ENCODE measurements at places on chromosomes 12 and 14.

DNA sequence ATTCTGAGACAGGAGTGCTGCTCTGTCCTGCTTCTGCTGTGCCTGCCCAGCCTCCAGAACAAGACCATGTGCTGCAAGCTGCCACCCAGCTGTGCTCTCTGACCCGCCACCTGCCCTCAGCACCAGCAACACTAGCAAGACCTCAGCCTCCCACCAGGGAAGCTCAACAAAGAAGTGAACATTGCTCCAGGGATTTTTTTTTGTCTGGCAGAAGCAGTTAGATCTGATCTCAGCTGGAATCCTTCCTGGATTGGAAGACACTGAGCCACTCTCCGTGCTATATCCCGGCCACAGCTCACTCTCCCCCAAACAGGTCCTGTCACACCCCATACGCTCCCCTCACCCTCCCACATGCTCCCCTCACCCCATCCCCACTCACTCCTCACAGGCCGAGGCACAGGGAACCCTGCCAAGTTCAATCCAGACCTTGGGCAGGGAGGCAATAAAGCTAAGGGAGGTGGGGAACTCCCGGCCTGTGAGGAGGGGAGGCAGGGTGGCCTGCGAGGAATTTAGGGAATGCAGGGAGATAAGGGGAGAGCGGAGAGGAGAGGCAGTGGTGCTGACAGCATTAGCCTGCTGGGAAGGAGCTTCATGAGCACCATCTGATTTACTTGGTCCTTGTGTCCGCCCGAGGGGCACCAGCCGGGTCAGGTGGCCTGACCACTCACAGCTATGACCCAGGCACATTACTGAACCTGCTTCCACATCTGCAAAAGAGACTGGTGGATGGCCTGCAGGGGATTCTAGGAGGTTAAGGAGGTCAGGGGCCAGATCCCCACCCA is 29.7 kb downstream of the CCDC85C start:
- no peaks in the 10 kb centered on the region for H3K27me3 ChIP-seq
- no peak overlapping the region for H3K4me3 ChIP-seq
- DNase-seq, result no peak
- H3K4me1 ChIP-seq, result peaks cover 61% of the 10 kb centered on the region
- peak overlapping the region; percentile 63 for H3K27ac ChIP-seq

GRCh38 chr12:76341436-76342030 is 6.7 kb downstream of the BBS10 start:
- peaks cover 11% of the 10 kb centered on the region for H3K4me1 ChIP-seq
- H3K27ac ChIP-seq, result no peak overlapping the region

- peak overlapping the region; percentile 96 for H3K27ac ChIP-seq
- H3K4me1 ChIP-seq, result peaks cover 74% of the 10 kb centered on the region
- H3K27me3 ChIP-seq, result no peaks in the 10 kb centered on the region
- H3K4me3 ChIP-seq, result peak overlapping the region; percentile 2
- DNase-seq, result peak; percentile 95
- H3K36me3 ChIP-seq, result no peaks in the 10 kb centered on the region
Observed at GRCh38 chr14:95519699-95520098, 3.2 kb upstream of the SYNE3 start.

- no peaks in the 10 kb centered on the region for H3K27me3 ChIP-seq
- no peak for DNase-seq
- no peaks in the 10 kb centered on the region for H3K36me3 ChIP-seq
- H3K27ac ChIP-seq, result no peak overlapping the region
Observed at GRCh38 chr14:90645842-90646443, 170.3 kb downstream of the TTC7B start.

GRCh38 chr14:91996948-91997371 is 42.9 kb downstream of the TRIP11 start:
- peaks cover 3% of the 10 kb centered on the region for H3K4me1 ChIP-seq
- H3K36me3 ChIP-seq, result peaks cover 39% of the 10 kb centered on the region
- H3K4me3 ChIP-seq, result no peak overlapping the region

- no peak overlapping the region for H3K4me3 ChIP-seq
- DNase-seq, result no peak
- H3K27ac ChIP-seq, result no peak overlapping the region
- H3K27me3 ChIP-seq, result no peaks in the 10 kb centered on the region
- no peaks in the 10 kb centered on the region for H3K4me1 ChIP-seq
- H3K36me3 ChIP-seq, result no peaks in the 10 kb centered on the region
Observed at GRCh38 chr12:77609016-77609415, 221.7 kb upstream of the NAV3 start.

DNA sequence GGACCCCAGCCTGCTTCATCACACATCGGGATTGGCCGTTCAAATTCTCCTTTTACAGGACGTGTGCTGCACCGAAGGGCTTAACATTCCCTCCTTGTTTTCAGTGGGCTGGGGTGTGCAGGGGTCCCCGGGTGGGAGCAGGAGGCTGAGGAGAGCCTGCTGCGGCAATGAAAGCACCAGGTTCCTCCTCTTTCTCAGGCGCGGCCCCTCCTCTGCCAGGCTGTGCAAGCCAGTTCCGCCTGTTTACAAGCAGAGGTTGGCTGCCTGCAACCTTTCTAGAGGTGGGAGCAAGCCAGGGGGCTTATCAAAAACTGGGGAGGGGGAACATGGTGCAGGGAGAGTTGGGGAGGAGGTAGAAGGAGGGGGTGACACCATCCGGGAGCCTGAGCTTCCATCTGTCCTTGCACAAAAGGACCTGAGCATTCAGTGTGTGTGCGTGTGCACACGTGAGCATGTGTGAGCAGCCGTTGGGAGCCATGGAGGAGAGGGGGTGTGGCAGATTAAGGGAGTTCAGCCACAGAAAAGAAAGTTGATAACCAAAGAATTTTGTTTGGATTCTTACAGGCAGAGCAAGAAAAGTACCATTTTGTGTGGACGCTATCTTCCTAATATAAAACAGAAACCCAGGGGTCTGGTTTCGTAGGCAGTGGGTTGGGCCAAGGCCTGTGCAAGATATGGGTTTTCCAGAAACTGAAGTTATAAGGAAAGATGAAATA is 108.8 kb upstream of the RFLNA start:
- H3K4me1 ChIP-seq, result no peaks in the 10 kb centered on the region
- no peaks in the 10 kb centered on the region for H3K27me3 ChIP-seq
- no peak overlapping the region for H3K27ac ChIP-seq
- H3K36me3 ChIP-seq, result no peaks in the 10 kb centered on the region

GRCh38 chr14:106308839-106309389 is 782.5 kb downstream of the TMEM121 start:
- no peak for DNase-seq
- H3K4me3 ChIP-seq, result no peak overlapping the region
- H3K27me3 ChIP-seq, result peaks cover 10% of the 10 kb centered on the region
- no peaks in the 10 kb centered on the region for H3K4me1 ChIP-seq

DNA sequence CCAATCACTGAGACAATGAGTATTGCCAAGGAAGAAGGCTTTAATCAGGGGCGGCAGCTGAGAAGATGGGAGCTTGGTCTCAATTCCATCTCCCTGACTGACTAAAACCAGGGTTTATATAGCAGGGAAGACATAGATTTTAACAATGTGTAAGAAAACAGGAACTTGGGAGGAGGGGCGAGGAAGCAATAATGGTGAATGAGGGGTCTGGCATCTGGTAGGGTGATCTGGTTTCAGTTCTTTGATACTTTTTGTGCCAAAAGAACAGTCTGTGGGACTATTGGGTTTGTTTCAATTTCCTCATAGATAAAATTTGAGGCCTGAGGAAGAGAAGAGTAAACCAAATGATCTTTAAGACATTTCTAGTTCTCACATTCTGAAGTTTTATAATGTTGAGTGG is 49.2 kb downstream of the FUT8 start:
- H3K4me3 ChIP-seq, result no peak overlapping the region
- no peaks in the 10 kb centered on the region for H3K27me3 ChIP-seq
- no peak overlapping the region for H3K27ac ChIP-seq
- DNase-seq, result no peak
- peaks cover 7% of the 10 kb centered on the region for H3K4me1 ChIP-seq

GRCh38 chr12:78120866-78121560 is 290.3 kb downstream of the NAV3 start:
- no peaks in the 10 kb centered on the region for H3K36me3 ChIP-seq
- H3K4me1 ChIP-seq, result peaks cover 13% of the 10 kb centered on the region
- H3K27ac ChIP-seq, result no peak overlapping the region
- no peaks in the 10 kb centered on the region for H3K27me3 ChIP-seq
- DNase-seq, result no peak

GRCh38 chr12:91877022-91877421 is 268.6 kb downstream of the BTG1 start:
- H3K27ac ChIP-seq, result no peak overlapping the region
- no peaks in the 10 kb centered on the region for H3K4me1 ChIP-seq

DNA sequence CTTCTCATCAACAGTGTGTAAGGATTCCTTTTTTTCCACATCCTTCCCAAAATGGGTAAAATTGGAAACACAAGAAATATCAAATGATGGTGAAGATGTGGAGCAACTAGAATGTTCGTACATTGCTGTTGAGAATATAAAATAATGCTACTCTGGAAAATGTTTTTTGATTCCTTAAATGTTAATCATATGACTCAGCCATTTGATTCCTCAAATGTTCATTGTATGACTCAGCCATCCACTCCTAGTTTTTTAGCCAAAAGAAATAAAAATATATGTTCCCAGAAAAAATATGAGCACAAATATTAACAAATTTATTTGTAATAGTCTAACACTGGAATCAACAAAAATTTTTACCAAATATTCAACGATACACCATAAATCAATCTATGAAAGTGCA is 1108.6 kb downstream of the LRFN5 start:
- no peaks in the 10 kb centered on the region for H3K27me3 ChIP-seq
- no peak overlapping the region for H3K4me3 ChIP-seq
- H3K4me1 ChIP-seq, result no peaks in the 10 kb centered on the region

DNA sequence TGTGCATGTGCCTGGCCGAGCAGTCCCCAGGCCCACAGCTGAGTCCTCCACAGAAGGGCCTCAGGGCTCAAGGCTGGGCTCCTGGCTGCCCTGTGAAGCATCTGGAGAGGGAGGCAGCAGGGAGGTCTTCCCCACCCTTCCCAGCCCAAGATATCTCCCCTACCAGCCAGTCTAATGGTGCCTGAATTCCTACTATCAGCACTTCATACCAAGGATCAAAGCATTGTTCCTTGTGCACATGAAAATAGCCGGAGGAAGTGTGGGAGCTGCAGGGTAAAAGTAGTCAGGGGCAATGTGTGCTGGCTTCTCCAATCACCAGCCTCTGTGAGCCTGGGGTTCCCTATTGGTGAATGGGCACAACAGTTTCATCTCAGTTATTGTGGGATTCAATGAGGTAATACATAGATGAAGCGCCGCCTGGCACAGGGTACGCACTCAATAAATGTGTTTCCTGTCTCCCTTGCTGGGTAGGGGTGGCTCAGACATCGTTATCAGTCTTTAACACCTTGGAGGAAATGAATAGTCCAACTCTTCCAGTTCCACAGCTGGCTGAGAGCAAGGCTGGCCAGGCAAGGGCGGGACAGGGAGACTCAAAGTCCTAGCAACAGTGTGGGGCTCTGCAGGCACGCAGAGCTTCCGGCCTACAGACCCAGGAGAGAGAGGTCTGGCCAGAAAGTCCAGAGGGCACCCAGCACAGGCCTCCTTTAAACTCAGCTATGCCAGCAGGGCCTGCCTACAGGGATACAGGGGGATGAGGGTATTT is 39.1 kb upstream of the PNMA1 start:
- H3K36me3 ChIP-seq, result no peaks in the 10 kb centered on the region
- no peak for DNase-seq
- H3K4me3 ChIP-seq, result peak overlapping the region; percentile 35
- peaks cover 100% of the 10 kb centered on the region for H3K4me1 ChIP-seq

DNA sequence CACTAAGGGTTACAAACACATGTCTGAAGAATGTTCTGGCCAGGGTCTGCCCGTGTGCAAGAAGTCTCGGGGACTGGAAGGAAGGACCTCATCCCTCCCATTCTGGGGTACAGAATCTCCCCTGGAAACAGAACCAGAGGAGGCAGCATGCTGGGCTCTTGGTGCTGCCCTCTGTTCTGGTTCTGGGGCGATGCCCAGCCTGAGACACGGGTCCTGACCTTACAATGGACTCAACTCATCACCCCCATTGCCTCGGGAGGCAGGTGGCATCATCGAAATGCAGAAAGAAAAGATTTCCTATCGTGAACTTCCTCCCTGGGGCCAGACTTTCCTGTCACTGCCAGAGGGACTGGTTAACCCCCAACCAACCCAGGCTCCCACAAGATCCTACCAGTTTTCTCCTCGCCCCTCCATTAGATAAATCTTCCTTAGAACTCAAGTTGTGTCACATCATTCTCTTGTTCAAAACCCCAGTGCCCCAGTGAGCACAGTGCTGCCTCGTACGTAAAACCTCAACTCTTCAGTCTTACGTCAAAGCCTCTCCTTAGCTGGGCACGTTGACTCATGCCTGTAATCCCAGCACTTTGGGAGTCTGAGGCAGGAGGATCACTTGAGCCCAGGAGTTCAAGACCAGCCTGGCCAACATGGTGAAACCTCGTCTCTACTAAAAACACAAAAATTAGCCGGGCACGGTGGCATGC is 52.1 kb downstream of the PSMA6 start:
- no peak overlapping the region for H3K4me3 ChIP-seq
- no peaks in the 10 kb centered on the region for H3K36me3 ChIP-seq
- H3K27me3 ChIP-seq, result no peaks in the 10 kb centered on the region
- peaks cover 39% of the 10 kb centered on the region for H3K4me1 ChIP-seq
- H3K27ac ChIP-seq, result no peak overlapping the region

DNA sequence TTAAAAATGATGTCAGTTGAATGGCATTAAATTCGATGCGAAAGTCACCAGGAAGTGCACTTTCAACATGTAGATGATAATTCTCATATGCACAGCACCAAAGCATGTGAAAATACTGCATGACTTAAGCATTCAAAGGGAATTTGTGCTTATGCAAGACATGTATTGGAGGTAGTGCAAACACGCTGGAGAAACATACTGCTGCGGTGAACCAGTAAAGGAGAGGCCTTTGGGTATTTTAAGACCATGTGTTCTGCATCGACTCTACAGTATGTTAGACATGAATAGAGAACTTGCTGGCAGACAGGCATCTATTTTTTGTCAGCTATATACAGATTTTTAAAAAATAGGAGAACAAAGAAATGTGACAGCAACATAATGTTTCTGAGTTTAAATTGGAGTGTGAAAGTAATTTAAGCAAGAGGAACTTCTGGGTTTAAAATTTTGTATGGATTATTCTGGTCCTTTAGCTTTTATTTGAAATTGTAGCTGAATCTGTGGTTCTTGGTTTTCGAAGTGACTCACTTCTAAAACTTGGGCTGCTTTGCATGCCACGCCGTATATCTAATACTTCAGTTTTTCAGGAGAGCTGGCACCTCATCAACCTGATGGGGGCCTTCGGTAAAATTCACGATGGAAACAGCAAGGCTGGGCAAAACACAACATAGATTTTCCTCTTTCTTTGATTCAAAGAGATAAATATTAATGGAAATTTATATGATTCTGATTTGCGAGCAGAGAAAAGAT is 408.7 kb downstream of the APAF1 start:
- DNase-seq, result no peak
- H3K27ac ChIP-seq, result no peak overlapping the region
- H3K27me3 ChIP-seq, result no peaks in the 10 kb centered on the region

GRCh38 chr12:67043771-67044170 is 225.4 kb upstream of the CAND1 start:
- no peaks in the 10 kb centered on the region for H3K4me1 ChIP-seq
- DNase-seq, result no peak
- H3K27ac ChIP-seq, result no peak overlapping the region
- no peaks in the 10 kb centered on the region for H3K36me3 ChIP-seq
